ENCODE measurements at places on chromosomes 2 and 18.

DNA sequence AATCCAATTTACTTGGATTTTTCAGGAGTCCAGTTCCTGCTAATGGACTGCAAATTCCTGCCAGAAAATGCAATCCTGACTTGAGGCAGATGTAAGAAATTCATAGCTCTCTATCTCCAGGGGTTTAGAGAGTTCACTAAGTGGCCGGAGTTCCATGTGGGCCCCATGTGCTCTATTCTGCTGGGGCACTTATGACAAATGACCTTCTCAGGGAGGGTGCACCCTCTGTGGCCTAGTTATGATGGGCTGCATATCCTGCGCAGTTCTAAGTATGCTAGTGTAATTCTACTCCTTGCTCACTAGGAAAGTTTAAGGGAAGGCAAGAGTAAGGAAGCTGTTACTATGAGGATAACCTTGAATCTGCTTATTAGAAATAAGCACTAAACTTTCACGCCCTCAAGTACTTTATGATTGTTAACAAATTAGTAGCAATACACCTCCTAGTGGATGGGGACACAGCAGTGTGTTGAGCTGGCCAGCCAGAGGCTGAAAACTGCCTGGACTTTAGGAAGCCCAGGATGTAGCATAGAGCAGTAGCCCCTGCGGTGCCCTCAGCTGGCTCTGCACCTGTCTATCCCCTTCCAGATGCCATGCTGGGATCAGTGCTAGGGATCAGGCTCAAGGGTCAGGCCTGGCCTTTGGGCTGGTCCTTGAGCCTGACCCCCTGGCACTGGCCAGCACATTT is 14.4 kb downstream of the SMYD1 start:
- no peak for DNase-seq

DNA sequence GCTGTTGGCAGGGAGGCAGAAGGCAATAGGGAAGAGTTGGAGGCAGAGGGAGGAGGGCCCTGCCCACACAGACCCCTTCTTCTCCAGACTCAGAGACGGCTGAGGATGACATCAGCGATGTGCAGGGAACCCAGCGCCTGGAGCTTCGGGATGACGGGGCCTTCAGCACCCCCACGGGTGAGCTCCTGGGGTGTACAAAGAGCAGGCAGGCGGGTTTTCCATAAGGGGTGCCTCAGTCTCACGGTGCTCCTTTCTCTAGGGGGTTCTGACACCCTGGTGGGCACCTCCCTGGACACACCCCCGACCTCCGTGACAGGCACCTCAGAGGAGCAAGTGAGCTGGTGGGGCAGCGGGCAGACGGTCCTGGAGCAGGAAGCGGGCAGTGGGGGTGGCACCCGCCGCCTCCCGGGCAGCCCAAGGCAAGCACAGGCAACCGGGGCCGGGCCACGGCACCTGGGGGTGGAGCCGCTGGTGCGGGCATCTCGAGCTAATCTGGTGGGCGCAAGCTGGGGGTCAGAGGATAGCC is 10.0 kb downstream of the SPEG start:
- no peak for DNase-seq

- DNase-seq = no peak
Observed at GRCh38 chr2:187271825-187272224, 176.2 kb downstream of the CALCRL start.

DNA sequence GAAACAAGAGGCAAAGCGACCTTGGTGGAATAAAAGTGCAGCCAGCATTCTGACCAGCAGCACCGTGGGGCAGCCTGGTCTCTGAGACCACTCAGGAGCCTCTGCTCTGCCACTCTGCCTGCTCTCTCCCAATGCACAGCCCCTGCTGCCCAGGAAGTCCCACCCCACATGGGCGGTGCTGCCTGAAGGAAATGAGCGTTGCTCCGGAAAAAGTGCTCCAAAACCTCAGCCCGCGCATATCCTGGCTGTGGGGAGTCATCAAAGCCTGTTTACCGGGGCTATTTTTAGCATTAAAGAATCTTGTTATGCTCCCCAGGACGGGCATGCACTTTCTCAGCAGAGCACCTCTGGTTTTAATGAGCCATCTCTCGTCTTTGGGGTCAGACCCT is 54.5 kb downstream of the EPAS1 start:
- DNase-seq = no peak

GRCh38 chr2:196935432-196935831 is 8.9 kb upstream of the PGAP1 start:
- DNase-seq = no peak

- no peak for DNase-seq
Observed at GRCh38 chr2:100105678-100106054, 36.7 kb downstream of the AFF3 start.

DNA sequence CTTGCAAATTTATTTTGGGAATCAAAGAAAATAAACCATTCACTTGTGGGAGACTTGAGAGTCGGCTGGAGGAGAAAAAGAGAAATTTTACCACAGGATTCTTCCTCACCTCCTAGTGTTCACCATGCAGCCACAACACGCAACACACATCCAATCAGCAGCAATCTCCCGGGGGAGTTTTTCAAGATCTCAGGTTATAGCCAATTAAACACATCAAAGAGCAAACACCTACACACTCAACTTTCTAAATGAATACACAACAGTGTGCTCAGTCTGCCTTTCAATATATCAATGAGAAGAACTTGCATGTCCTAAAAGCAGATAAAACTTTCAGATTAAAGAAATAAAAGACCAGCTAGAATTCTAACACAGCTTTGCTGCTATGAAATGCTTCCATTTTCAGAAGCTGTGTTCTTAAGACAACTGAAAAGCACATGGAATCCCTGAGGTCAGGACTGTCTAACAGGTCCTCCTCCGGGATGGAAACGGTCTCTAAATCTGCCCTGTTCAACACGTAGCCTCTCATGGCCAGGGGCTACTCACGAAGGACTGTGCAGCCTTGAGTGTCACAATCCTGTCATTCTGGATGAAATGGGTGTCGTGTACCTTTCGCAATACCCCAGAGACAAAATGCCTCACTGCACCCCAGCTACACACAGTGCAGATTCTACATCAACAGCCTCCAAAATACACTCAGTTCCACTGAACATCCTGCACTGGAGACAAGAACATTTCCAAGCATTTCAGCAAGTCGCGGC is 84.2 kb downstream of the ZNF516 start:
- no peak for DNase-seq

GRCh38 chr18:43158381-43158780 is 42.9 kb upstream of the RIT2 start:
- DNase-seq = no peak

- no peak for DNase-seq
Observed at GRCh38 chr2:236577481-236578410, 8.1 kb downstream of the ACKR3 start.

- DNase-seq = no peak
Observed at GRCh38 chr2:163347982-163348856, 387.6 kb downstream of the FIGN start.

DNA sequence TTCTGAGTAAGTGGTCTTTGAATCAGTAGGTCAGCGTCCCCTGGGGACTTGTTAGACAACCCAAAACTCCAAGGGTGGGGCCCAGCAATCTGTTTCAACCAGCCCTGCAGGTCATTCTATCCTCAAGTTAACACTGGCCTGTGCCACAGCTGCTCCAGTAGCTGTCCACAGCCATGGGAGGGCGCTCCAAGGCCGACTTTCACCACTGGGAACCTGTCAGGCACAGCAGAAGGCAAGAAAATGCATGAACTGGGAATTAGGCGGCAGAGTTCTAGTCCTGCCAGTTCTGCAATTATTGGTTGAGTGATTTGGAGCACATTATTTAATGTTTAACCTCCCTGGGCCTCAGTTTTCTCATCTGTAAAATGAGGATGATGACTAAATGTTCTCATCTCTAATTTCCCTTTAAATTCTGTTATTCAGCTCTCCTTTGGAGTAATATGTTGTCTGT is 17.4 kb upstream of the MRPL33 start:
- DNase-seq = no peak

- DNase-seq = no peak
Observed at GRCh38 chr2:15766303-15766861, 174.0 kb upstream of the MYCN start.

DNA sequence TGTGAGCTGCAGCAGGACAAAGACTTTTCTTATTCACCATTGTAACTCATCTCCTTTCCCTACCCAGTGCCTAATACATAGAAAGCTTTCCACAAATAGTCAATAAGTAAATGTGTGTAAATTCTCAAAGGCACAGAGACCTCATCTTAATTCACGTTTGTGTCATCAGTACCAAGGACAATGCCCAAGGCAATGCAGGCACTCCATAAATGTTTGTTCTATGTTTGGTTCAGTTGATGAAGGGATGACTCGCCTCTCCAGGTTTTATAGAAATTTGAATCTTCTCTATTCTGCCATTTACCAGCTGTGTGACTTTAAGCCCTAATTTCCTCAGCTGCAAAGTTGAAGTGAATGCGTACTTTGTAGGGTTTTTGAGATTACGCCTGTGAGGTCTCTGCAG is 2.1 kb upstream of the MOGAT1 start:
- DNase-seq = no peak

DNA sequence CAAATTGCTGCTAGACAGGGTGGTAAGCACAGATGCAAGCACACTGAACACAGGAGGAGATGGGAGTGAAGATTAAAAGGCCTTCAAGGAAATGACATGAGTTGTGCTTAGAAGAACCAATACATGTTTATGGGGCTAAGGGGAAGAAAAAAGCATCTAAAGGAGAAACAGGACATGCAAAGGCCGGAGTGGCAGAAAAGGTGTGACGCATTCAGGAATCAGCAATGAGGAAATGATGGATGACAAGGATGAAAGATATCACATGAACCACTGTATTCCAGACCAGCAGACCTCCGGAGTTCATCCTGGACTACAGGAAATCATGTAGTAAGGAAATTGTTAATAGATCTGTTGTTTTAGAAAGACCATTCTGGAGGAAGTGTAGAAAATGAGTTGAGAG is 42.8 kb downstream of the PPP4R1 start:
- no peak for DNase-seq

DNA sequence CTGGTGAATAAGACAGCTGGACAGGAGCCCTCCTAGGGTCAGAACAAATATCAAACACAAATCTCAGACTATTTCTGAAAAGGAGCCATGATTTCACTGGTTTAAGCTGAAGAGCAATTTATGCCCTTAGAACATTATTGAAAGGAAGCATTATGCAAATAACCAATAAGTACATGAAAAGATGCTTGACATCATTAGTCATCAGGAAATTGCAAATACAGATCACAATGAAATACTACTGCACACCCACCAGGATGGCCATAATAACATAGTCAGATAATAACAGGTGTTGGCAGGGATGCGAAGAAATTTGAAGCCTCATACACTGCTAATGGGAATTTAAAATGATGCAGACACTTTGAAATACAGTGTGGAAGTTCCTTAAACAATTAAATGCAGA is 176.4 kb upstream of the RAB6C start:
- peak; percentile 21 for DNase-seq

GRCh38 chr2:216118474-216118873 is 9.3 kb downstream of the XRCC5 start:
- DNase-seq = no peak

DNA sequence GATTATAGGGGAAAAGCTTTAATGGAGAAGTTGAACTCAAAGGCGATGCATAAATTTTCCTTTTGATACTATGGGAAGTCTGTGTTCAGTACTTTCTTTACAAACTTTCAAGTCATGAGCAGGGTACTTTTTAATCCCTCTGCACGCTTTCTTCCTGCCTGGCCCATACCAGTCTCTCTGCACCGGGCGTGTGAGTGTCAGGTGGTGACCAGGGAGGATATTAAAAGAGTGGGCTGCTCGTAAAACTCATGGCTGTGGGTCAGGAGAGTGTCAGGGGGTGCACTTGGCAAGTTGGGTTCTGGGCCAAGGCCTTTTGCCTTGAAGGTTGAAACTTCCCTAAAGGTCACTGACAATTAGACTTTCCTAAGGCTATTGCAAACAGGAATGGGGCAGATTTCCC is 367.8 kb downstream of the GPD2 start:
- DNase-seq = no peak

GRCh38 chr2:150137338-150138069 is 350.0 kb downstream of the RND3 start:
- DNase-seq = no peak

GRCh38 chr2:191889931-191890330 is 43.0 kb upstream of the CAVIN2 start:
- DNase-seq = no peak

DNA sequence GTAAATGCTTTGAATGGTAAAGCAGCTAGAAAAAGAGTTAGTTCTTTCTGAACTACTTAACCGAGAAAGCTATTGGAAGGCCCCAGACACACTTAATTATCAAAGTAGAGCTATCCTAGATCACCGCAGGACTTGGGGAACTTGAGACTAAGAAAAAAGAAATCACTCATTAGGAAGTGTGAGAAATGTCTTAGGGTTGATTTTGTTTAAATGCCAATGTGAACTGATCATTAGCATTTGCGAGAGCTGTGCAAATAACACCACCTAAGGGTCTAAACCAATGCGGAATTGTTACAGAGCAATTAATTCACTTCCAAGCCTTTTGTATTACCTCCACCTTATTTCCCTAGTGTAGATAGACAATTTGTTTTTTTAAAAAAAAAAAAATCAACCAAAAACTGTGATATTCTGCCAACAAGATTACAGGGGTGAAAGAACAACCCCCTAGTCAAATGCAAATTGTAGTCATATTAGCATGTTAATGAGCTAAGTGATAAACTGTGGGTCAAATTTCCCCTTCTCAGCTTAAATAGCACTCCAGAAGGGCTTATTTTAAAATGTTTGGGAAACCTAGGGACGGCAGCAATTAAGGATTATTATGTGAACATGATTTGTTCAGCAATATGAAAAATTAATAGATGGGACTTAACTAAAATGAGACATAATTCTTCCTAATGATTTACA is 246.2 kb upstream of the STON1 start:
- no peak for DNase-seq

DNA sequence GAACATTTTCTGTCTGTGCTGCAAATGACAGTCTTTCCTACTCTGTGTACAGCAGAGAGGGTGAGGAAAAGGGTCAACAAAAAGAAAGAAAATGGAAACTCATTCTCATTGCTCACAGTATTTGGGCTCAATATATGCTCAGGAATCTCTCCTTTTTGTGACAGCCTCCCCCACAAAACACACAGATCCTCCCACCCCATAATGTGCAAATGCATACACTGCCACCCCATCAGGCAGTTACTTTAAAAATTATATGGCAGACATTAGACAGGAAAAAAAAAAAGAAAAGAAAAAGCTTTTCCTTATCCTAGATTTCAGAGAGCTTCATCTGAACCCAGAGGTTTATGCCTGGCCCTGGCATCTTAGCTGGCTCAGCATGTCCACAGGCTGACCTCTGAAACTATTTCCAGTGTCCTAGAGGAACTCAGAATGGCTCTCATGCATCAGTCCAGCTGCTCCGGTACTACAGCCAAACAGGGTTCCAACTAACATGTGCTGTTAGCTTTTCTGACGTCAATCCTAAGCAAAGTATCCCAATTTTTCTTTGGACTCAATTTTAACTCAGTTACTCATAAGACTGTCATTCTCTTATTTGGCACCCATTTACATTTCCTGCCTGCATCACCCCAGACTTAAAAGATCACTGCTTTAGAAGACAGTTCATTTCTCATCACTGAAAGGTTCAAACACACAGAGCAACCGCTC is 105.9 kb downstream of the RBMS1 start:
- no peak for DNase-seq

GRCh38 chr2:9461079-9461478 is 13.3 kb upstream of the IAH1 start:
- no peak for DNase-seq

- DNase-seq = peak; percentile 45
Observed at GRCh38 chr2:63842149-63843061, 709 bp downstream of the UGP2 start.

- no peak for DNase-seq
Observed at GRCh38 chr2:36530178-36530982, 67.6 kb downstream of the FEZ2 start.

GRCh38 chr2:195649629-195650190 is 7.3 kb upstream of the SLC39A10 start:
- no peak for DNase-seq
